ENCODE measurements at places on chromosomes 3 and 15. TPM values are rescaled to one million over a fixed set of nuclear protein-coding genes. Genes with fewer than 3 reads are reported as not detected.

- H3K36me3 ChIP-seq = no peaks in the 10 kb centered on the region
- H3K27ac ChIP-seq = no peak overlapping the region
- no peaks in the 10 kb centered on the region for H3K27me3 ChIP-seq
Measured at GRCh38 chr3:151281671-151282324, 3.5 kb upstream of the P2RY14 start.

CRYBG3 gene
- total RNA-seq = 15.5 TPM

DNA sequence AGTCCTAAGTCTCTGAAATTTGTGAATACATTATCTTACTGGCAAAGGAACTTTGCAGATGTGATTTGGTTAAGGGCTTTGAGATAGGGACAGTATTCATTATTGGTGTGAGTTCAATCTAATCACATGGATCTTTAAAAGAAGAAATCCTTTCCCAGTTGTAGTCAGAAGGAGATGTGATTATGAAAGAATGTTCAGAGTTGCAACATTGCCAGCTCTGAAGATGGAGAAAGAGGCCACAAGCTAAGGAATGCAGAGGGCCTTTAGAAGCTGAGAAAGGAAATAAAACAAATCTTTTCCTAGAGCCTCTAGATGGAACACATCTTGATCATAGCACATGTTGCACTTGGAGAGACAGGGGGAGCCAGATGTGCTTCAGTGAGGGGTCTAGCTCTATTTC is 27.7 kb upstream of the SIAH2 start:
- no peaks in the 10 kb centered on the region for H3K27me3 ChIP-seq
- no peaks in the 10 kb centered on the region for H3K36me3 ChIP-seq
- H3K4me3 ChIP-seq = no peak overlapping the region
- no peak overlapping the region for H3K27ac ChIP-seq

CLDN18 gene
- 0.11 TPM for total RNA-seq

DNA sequence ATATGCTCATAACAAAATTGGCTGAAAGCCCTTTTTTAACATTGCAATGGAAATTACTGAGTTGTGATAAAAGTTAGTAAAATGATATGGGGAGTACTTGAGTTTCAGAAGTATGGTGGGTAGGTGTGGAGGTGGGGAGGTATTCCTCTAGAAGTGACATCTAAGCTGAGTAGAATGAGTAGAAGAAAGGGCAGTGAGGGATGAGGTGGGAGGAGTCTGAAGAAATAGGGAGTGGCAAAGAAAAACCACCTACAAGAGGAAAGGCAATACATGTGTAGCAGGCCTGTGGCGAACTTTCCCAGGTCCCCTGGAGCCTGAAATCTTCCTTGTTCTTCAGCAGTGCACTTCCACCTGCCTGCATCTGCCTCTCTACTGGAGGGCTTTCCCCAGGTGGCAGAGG is 52.8 kb upstream of the DIPK2A start:
- H3K4me3 ChIP-seq = no peak overlapping the region
- H3K27ac ChIP-seq = no peak overlapping the region
- H3K36me3 ChIP-seq = no peaks in the 10 kb centered on the region
- no peak for DNase-seq

BCL2A1 gene
- total RNA-seq = 0.72 TPM

- DNase-seq = no peak
- H3K4me1 ChIP-seq = no peaks in the 10 kb centered on the region
- no peak overlapping the region for H3K4me3 ChIP-seq
- H3K36me3 ChIP-seq = no peaks in the 10 kb centered on the region
- H3K27me3 ChIP-seq = no peaks in the 10 kb centered on the region
Measured at GRCh38 chr3:140459462-140459861, 218.4 kb upstream of the TRIM42 start.

DNA sequence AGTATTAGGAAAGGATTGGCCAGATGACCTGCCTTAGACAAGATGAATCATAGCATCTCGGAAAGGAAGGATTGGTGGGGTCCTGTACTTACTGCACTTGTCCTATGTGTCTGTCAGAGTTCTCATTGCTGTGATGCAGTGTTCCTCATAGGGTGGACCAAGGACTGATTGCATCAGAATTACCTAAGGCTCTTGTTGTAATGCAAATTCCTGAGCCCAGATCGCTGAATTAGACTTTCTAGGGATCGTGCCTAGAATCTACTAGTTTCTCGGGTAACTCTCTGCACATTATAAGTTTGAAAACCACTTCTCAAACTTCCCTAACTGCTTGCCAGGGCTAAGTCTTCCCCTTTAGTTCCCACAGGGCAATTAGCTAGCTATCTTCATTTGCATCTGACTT is 74.9 kb upstream of the SKOR1 start:
- H3K36me3 ChIP-seq = no peaks in the 10 kb centered on the region
- no peak overlapping the region for H3K27ac ChIP-seq
- no peak overlapping the region for H3K4me3 ChIP-seq
- DNase-seq = no peak
- no peaks in the 10 kb centered on the region for H3K27me3 ChIP-seq

C3orf20 gene
- total RNA-seq = not detected

GPR62 gene
- 0.51 TPM for total RNA-seq

RTP3 gene
- not detected for total RNA-seq

GRCh38 chr3:179421500-179421899 is 29.8 kb downstream of the GNB4 start:
- no peaks in the 10 kb centered on the region for H3K27me3 ChIP-seq
- DNase-seq = no peak
- no peak overlapping the region for H3K27ac ChIP-seq

CCDC54 gene
- 0.24 TPM for total RNA-seq

DNA sequence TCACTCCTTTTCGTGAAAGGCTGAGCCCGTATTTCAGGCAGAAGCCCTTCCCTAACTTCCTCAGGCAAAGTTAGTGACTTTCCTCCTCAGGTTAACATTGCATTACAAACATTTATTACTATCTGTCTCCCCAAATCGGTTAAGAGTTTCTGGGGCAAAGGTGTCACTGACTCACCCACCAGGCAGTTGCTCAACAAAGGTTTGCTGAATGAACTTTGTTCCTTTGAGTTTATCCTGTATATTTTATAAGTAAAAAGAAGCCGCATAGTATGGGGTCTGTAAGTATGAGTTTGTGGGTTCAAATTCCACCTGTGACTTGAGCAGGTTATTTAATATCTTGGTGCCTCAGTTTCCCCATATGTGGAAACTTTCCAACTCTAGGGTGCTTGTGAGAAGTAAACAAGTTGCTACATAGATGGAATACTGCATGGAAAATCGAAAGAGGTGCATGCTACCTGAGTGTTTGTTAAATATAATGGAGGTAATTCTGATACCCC is 177.7 kb downstream of the THRB start:
- no peaks in the 10 kb centered on the region for H3K4me1 ChIP-seq
- no peak for DNase-seq
- H3K27me3 ChIP-seq = no peaks in the 10 kb centered on the region
- no peaks in the 10 kb centered on the region for H3K36me3 ChIP-seq

GRAMD1C gene
- total RNA-seq = 1.8 TPM

- no peaks in the 10 kb centered on the region for H3K27me3 ChIP-seq
- peak; percentile 82 for DNase-seq
- no peaks in the 10 kb centered on the region for H3K36me3 ChIP-seq
- peak overlapping the region; percentile 71 for H3K27ac ChIP-seq
Measured at GRCh38 chr15:98954411-98954810, 53.2 kb downstream of the PGPEP1L start.

GRCh38 chr3:195854628-195855294 is 43.0 kb upstream of the MUC4 start:
- peaks cover 4% of the 10 kb centered on the region for H3K4me1 ChIP-seq
- no peaks in the 10 kb centered on the region for H3K27me3 ChIP-seq
- no peak overlapping the region for H3K4me3 ChIP-seq

All from ovary (tissue), 10 donors.